ENCODE measurements at places on chromosomes 11 and 22.

DNA sequence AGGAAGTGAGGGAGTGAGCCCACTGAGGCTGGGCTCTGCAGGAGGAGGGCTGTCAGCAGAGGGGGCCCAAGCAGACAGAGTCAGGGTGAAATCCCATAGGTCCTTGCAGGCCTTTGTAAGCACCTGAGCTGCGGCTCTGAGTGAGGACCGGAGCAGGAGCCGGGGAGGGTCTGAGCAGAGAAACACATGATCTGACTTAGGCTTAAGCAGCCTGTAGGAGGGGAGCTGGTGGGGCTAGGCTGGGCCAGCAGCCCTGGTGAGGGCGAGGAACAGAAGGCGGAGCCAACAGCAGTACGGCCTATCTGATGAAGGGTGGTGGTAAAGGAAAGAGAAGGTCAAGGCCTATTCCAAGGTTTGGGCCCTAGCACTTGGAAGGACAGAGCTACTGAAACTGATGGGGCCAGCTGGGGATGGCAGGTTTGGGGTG, 26.9 kb upstream of the CBX7 start:
- no peak for DNase-seq
- peak overlapping the region; percentile 54 for H3K27ac ChIP-seq
- no peaks in the 10 kb centered on the region for H3K27me3 ChIP-seq
- H3K4me1 ChIP-seq = peaks cover 58% of the 10 kb centered on the region

DNA sequence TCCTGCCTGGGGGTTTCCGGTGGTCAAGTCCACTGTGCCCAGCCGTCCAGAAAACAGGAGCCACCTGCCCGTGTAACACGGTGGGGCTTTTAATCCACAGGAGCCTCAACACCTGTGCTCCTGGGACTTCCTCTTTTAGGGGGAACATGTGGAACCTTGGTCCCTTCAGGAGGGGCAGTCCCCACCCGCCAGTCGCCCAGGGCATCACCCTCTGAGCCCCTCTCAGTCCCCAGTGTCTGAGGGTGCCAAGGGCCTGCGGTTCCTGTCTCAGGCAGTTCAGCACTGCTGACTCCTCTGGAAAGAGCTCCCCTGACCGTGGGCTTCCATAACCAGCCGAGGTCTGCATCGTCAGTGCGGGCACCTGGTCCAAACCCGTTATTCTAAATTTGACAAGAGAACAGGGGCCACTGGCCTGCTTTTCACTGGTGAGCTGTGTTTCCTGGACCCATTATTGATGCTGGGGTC, 15.8 kb downstream of the KRTAP5-5 start:
- H3K4me3 ChIP-seq = no peak overlapping the region
- H3K36me3 ChIP-seq = no peaks in the 10 kb centered on the region
- peaks cover 25% of the 10 kb centered on the region for H3K27me3 ChIP-seq
- DNase-seq = no peak
- no peaks in the 10 kb centered on the region for H3K4me1 ChIP-seq

GRCh38 chr11:77072851-77073327, 6.1 kb downstream of the CAPN5 start:
- no peaks in the 10 kb centered on the region for H3K27me3 ChIP-seq
- DNase-seq = no peak
- no peak overlapping the region for H3K4me3 ChIP-seq
- peaks cover 56% of the 10 kb centered on the region for H3K4me1 ChIP-seq

- peaks cover 20% of the 10 kb centered on the region for H3K4me1 ChIP-seq
- H3K36me3 ChIP-seq = no peaks in the 10 kb centered on the region
- H3K4me3 ChIP-seq = no peak overlapping the region
- DNase-seq = no peak
- H3K27ac ChIP-seq = no peak overlapping the region
Measured at GRCh38 chr11:111086058-111086457, 159.5 kb upstream of the POU2AF2 start.

GRCh38 chr11:108780119-108780518, 115.2 kb downstream of the DDX10 start:
- no peaks in the 10 kb centered on the region for H3K27me3 ChIP-seq
- no peaks in the 10 kb centered on the region for H3K36me3 ChIP-seq
- H3K27ac ChIP-seq = no peak overlapping the region
- H3K4me1 ChIP-seq = no peaks in the 10 kb centered on the region
- H3K4me3 ChIP-seq = no peak overlapping the region
- no peak for DNase-seq

- H3K27ac ChIP-seq = no peak overlapping the region
- no peak overlapping the region for H3K4me3 ChIP-seq
- no peak for DNase-seq
- H3K4me1 ChIP-seq = no peaks in the 10 kb centered on the region
Measured at GRCh38 chr11:1401656-1402221, 12.0 kb downstream of the BRSK2 start.

DNA sequence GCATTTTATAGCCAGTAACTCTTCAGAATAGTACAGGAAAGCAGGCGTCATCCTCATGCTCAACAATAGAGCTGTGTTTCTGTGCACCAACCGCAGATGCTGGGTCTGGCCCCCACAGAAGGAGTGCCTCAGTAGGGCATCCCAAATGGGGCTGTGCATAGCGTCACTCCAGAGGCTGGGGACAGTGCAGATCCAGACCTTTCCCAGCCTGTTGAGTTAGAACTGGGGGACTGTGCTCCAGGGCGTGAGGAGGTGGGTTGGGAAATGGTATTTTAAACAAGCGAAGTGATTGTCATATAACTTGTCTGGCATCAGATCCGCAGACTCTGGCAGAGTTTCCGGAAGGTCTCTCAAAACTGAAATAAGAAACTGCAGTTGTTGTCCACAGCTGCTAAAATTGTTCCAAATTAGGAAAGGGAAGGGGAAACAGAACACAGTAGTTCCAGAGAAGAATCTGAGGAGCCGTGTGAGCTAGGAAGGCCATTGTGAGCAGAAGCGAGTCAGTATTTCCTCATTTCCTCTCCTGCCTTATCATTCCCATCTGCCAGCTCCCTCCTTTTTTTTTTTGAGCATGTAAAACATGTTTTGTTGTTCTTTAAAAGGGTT, 52.2 kb downstream of the JAM3 start:
- DNase-seq = no peak
- H3K27ac ChIP-seq = peak overlapping the region; percentile 90
- H3K36me3 ChIP-seq = no peaks in the 10 kb centered on the region

DNA sequence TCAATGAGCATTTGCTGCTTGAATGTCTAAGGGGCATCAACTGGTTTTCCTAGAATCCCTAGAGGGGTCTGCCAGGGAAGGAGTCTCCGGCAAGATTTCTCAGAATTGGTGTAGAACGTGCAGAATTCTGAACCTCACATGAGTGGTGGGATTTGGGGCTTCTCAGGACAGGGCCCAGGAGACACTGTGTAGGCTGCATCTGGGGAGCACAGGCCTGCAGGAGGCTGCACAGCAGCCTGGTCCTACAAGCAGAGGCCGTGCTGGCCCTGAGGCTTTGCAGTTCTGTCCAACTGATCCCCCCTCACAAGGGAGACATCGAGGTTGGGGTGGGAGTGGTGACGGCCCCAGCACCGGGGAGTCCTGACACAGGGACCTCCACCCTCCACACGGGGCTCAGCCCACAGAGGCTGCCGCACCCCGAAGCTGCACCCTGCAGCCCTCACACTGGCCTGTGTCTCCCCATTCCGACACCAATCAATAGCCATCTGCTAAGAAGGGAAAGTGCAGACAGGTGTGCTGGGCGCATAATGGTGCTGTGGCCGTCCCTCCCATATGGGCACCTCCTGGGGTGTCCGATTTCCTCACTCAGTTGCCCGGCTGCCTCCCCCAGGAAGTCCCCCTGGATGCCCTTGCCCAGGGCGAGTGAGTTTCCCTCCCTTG, 688.1 kb downstream of the BRD1 start:
- H3K27me3 ChIP-seq = peaks cover 58% of the 10 kb centered on the region
- no peak overlapping the region for H3K4me3 ChIP-seq
- DNase-seq = no peak
- no peaks in the 10 kb centered on the region for H3K36me3 ChIP-seq
- no peaks in the 10 kb centered on the region for H3K4me1 ChIP-seq

GRCh38 chr11:96338910-96339705, 3.9 kb downstream of the MAML2 start:
- no peaks in the 10 kb centered on the region for H3K27me3 ChIP-seq
- H3K4me1 ChIP-seq = peaks cover 69% of the 10 kb centered on the region
- peak overlapping the region; percentile 66 for H3K4me3 ChIP-seq
- H3K27ac ChIP-seq = peak overlapping the region; percentile 86

DNA sequence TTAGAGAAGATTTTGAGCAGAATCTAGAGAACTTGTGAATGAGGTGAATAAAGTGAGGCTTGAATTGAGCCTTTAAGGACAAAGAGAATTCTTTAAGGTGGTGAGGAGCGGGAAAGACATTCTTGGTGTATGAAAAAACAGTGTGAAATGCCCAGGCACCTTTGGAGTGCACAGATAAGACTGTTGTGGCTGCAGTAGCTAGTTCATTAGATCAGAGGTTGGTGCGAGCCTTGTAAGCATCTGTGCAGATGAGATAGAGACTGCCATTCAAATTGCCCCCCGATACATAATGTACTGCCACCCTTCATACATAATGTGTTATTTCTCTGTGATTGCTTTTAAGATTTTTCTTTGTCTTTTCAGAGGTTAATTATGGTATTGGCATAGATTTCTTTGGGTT, 31.3 kb downstream of the ATXN10 start:
- no peak for DNase-seq
- peaks cover 1% of the 10 kb centered on the region for H3K4me1 ChIP-seq
- no peak overlapping the region for H3K27ac ChIP-seq
- no peak overlapping the region for H3K4me3 ChIP-seq
- no peaks in the 10 kb centered on the region for H3K27me3 ChIP-seq

- H3K4me1 ChIP-seq = no peaks in the 10 kb centered on the region
- peaks cover 20% of the 10 kb centered on the region for H3K27me3 ChIP-seq
- no peak overlapping the region for H3K27ac ChIP-seq
- no peaks in the 10 kb centered on the region for H3K36me3 ChIP-seq
- DNase-seq = no peak
Measured at GRCh38 chr11:131546218-131546895, 175.9 kb downstream of the NTM start.

DNA sequence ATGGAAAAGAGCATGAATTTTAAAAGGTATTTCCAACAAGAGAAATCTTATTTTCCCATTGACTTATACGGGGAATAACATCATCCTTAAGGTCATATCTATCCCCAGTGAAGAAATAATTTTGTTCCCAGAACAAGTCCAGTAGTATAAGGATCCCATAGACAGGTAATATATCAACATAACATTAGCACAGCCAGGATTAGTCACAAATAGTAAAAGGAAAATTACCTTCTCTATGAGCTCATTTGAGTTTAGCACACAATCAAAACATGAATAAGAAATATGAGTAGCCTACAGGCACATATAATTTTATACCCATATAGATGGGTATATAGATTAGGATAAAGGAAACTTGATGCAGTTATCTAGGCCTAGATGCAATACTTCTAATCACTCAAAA, 2.8 kb upstream of the OR52K1 start:
- no peaks in the 10 kb centered on the region for H3K36me3 ChIP-seq
- H3K27me3 ChIP-seq = no peaks in the 10 kb centered on the region
- H3K4me1 ChIP-seq = no peaks in the 10 kb centered on the region
- no peak overlapping the region for H3K4me3 ChIP-seq
- no peak for DNase-seq

GRCh38 chr11:69442807-69443137, 38.7 kb upstream of the LINC01488 start:
- peak overlapping the region; percentile 84 for H3K27ac ChIP-seq
- no peaks in the 10 kb centered on the region for H3K36me3 ChIP-seq
- H3K4me1 ChIP-seq = peaks cover 32% of the 10 kb centered on the region
- peak overlapping the region; percentile 54 for H3K4me3 ChIP-seq
- H3K27me3 ChIP-seq = no peaks in the 10 kb centered on the region

DNA sequence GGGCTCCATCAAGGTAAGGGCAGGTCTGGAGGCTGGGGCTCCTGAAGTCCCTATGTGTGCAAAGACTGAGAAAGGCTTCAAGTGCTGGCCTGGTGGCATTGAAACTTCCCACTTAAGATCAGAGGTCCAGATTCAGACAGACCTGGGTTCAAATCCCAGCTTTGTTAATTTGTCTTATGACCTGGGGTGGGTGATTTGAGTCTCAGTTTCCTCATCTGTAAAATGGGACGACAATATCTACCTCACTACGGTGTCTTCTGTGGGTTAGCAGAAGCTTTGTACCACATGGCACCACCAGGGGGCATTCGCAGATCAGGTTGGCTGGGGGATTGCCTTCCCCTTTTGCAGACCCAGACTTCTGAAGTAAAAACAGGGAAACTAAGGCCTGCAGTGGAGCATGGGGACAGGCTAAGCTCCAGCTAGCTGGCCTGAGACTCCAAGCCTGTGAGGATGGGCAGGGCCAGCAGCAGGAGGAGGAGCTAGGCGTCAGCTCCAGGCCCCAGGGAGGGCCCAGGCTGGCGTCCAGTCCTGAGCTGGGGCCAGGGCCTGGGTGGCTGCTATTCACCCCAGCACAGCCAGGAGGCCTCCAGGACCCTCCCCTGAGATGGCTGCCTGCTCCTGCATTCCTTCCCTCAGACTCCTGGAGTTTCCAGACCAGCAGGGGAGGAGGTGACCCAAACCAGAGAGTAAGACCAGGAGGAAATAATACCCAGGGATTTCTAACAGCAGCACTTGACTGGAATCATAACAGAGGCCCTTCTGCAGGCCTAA, 1.5 kb downstream of the CASTOR1 start:
- H3K36me3 ChIP-seq = peaks cover 14% of the 10 kb centered on the region
- no peaks in the 10 kb centered on the region for H3K27me3 ChIP-seq
- no peak for DNase-seq
- peak overlapping the region; percentile 99 for H3K27ac ChIP-seq
- H3K4me1 ChIP-seq = peaks cover 41% of the 10 kb centered on the region
- H3K4me3 ChIP-seq = peak overlapping the region; percentile 86

- H3K27ac ChIP-seq = no peak overlapping the region
- H3K27me3 ChIP-seq = no peaks in the 10 kb centered on the region
- DNase-seq = no peak
- peaks cover 5% of the 10 kb centered on the region for H3K36me3 ChIP-seq
- peaks cover 58% of the 10 kb centered on the region for H3K4me1 ChIP-seq
Measured at GRCh38 chr22:21569459-21570170, 2.1 kb downstream of the UBE2L3 start.

DNA sequence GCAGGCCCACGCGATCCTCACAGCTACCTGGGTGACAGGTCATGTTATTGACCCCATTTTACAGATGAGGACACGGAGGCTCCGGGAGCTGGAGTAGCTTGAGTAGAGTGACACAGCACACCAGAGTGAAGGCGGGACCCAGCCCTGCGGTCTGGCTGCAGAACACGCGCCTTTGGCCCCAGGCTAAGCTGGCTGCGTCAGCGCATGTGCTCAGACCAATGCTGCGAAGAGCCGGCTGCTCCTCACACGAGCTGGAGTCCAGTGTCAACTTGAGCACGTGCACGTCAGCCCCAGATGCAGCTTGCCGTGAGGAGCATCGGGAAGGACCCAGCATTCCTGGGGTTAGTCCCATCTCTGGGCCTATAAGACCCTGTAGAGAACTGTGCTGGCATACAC, 49.9 kb downstream of the SCUBE1 start:
- no peak overlapping the region for H3K4me3 ChIP-seq
- DNase-seq = no peak
- no peaks in the 10 kb centered on the region for H3K27me3 ChIP-seq
- H3K27ac ChIP-seq = peak overlapping the region; percentile 83
- peaks cover 98% of the 10 kb centered on the region for H3K4me1 ChIP-seq
- H3K36me3 ChIP-seq = no peaks in the 10 kb centered on the region

DNA sequence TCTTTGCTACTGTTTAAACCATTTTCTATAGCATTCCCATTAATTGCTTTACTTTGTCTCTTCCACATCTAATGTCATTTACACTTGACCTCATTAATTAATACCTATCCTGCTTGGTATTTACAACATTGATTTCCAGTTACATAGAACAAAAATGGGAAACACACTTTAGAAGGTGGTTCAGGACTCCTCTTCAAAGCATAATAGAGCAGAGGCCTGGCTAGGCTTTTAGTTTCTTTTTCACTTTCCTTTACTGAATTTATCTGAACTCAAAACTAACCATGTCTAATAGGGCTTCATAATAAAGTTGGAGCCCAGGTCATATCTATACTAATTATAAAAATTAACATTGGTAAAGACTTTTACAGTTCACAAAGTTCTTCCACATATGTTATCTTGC, 648.0 kb upstream of the KIRREL3 start:
- no peaks in the 10 kb centered on the region for H3K36me3 ChIP-seq
- no peak overlapping the region for H3K4me3 ChIP-seq
- DNase-seq = no peak
- no peak overlapping the region for H3K27ac ChIP-seq
- no peaks in the 10 kb centered on the region for H3K27me3 ChIP-seq

Measured in esophagus muscularis mucosa (tissue), 4 donors.